ENCODE measurements at places on chromosomes 3 and 15.

DNA sequence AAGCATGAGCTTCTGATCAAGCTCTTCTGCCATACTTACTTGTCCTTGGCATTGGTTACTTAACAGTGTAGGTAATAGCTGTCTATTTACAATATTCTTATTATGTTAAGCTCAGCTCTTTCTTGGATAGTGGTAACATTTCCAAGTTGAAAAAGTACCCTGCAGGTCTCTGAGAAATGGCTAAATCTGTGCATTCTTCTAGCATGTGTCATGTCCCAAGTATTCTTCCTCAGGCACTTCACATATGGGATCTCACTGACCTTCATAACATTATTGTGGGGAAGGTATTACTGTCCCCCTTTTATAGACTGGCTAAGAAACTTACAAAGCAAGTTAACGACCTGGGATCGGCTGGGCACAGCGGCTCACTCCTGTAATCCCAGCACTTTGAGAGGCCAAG lies 236.1 kb downstream of the RORA start:
- DNase-seq = no peak

- peak; percentile 91 for DNase-seq
These were observed 634 bp downstream of the MINDY2 start for GRCh38 chr15:58771621-58772250.

- DNase-seq = no peak
These were observed 229.6 kb downstream of the IGSF11 start for GRCh38 chr3:118805007-118805406.

DNA sequence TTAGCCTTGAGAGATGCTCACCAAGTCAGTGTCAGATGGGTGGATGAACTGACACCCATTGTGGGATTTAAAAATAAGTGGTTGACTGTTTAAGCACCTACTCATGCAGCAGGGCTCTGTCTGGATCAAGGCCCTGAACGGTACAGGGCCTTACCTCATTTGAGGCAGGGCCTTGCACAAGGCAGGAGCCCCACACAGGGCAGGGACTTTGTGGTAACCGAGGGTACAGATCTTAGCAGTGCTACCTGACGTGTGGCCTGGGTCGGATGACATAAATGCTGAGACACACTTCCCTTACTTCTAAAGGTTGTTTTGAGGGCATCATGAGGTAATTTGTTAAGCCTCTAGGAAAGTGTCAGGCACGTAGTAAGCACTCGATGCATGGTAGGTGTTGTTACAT lies 59.5 kb upstream of the PLXNA1 start:
- DNase-seq = no peak

GRCh38 chr3:117165601-117166051 lies 456.0 kb downstream of the TUSC7 start:
- no peak for DNase-seq

DNA sequence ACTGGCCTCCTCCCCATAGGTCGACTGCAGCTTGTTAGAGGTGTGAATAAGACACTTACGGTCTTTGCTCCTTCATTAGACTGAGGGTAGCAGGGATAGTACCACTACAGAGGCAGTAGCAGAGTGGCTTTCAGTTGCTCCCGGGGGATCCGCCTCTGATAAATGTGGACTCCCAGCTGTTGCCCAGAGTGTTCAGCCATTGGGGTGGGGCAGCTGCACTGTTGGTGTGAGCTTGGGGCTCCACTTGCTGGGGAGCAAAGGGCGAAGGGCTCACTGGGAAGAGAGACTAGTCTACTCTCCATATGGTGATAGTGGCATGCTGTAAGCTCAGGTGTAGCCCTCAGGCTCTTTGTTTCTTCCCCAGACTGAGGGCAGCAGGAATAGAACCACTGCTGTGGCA lies 239.1 kb downstream of the LRRN1 start:
- no peak for DNase-seq

- DNase-seq = no peak
These were observed 169.0 kb upstream of the NECTIN3 start for GRCh38 chr3:110902453-110903085.

DNA sequence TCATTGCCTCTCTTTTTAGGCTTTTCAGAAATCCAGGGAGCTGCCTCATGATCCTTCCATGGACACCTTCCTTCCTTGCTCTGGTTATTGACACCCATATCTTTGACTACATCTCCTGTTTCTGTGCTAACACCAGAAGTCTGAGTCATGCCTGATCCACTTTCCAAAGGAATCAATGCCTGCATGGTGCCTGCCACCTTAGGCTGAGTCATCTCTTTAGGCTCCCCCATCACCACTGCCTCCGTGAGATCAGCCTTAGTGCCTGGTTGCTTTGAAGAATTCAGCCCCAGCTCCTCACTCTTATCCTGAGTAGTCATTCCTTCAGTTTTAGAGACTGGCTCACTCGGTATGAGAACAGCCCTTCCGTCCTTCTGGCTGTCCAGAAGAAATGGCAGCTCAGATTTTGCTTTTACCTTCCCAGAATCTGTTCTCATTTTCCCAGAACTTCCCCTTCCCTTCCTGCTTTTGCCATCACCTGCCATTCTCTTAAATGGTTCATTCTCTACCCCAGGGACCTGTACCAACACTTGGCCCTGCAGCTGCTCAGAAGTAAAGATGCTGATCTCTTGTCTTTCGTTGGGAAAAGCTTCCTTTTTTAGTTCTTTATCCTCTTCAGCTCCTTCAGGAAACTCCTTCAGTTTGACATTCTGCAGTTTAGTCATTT lies 105.3 kb downstream of the MAP4 start:
- DNase-seq = no peak

- peak; percentile 40 for DNase-seq
These were observed 12.1 kb downstream of the EPHB1 start for GRCh38 chr3:134807189-134807588.

- DNase-seq = no peak
These were observed 4.4 kb upstream of the ATP13A4 start for GRCh38 chr3:193559100-193559499.

DNA sequence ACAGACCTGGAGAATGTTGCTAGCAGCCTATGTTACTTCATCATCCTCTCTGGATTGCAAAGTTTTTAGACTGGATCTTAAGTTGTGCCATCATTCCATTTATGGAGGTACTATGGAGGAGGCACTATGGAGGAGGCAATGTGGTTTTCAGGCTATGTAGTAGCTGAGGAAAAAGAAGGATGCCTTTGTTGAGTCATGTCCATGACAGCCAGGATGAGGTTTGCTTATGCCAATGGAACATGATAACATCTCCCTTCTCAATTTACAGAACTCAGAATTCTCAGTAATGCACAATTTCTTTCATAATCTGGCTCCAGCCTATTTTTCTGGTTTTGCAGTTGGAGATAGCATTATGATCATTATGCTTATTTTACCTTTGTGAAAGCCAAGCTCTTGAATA lies 65.9 kb upstream of the TMEM108 start:
- no peak for DNase-seq

DNA sequence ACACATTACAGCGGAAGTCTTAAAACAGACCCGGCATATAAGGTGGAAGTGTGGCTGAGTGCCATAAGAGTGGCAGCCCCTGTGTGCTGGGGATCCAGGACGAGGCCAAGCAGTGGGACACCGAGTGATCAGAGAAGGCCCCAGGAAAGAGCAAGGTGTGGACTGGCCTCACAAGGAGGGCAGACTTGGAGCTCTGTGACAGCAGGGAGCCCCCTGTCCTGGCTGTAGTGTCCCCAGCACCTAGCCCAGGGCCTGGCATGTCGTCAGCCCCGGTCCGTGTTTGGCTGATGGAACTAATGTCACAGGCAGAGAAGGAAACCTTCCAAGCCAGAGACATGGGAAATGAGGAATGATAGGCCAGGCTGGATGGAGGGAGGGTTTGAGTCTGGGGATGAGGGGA lies 4.8 kb downstream of the PDIA5 start:
- no peak for DNase-seq

DNA sequence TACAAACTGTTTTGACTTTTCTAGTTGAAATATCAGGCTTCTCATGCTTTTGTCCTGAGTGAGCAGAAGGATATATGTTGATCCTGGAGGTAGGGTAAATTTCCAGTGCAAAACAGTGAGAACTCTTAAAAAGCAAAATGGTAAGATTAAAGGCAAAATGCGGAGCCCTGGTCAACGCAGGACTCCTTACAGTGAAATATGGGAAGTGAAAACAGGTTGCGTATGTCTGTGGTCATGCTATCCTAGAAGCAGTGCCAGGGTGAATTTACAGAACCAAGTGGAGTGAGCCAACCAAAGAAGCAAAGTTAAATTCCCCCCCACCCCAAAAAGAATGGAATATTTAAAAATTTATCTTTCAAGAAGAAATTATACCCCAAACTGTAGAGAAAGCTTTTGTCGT lies 256.4 kb downstream of the NR2F2 start:
- DNase-seq = no peak

DNA sequence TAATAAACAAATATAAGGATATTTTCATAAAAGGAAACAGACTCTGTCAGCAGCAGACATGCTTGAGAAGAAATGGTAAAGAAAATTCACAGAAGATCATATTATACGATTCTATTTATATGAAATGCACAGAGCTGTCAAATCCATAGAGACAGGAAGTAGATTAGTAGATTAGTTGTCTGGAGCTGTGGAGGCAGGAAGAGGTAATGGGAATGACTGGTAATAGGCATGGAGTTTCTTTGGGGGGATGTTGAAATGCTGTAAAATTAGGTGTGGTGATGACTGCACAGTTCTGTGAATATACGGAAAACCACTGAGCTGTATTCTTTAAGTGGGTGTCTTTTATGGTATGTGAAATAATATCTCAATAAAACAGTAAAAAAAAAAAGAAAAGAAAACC lies 35.3 kb downstream of the CEP152 start:
- no peak for DNase-seq

DNA sequence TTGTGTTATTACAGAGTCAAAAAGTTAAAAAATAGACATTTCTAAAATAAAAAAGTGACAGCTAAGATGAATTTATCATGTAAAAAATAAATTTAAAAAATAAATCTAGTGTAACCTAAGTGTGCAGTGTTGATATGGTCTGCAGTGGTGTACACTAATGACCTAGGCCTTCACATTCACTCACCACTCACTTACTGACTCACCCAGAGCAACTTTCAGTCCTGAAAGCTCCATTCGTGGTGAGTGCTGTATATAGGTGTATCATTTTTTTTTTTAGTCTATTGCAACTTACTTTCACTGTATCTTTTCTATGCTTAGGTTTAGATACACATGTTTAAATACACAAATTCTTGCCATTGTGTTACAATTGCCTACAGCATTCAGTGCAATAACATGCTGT lies 459.4 kb upstream of the ROBO1 start:
- DNase-seq = no peak

GRCh38 chr3:184042617-184043016 lies 10.2 kb upstream of the HTR3C start:
- DNase-seq = no peak

DNA sequence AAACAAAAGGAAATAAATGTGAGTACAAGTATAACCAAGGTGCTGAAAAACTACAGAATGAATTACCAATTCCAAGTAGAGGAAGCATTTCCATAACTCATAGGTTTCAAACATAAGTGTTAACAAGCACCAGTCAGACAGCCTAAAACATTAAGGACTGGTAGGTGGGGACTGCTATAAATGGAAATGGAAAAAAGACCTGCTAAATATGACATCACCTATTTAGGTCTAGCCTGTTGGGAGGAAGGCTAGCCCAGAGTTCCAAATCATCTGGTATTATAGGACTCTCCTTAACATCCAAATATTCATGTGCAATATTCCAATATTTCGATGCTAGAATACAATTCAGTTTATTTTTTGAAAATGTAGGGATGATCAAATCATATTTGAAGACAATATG lies 560.0 kb downstream of the ROBO2 start:
- DNase-seq = no peak

- no peak for DNase-seq
These were observed 570 bp downstream of the APH1B start for GRCh38 chr15:63277893-63278456.

DNA sequence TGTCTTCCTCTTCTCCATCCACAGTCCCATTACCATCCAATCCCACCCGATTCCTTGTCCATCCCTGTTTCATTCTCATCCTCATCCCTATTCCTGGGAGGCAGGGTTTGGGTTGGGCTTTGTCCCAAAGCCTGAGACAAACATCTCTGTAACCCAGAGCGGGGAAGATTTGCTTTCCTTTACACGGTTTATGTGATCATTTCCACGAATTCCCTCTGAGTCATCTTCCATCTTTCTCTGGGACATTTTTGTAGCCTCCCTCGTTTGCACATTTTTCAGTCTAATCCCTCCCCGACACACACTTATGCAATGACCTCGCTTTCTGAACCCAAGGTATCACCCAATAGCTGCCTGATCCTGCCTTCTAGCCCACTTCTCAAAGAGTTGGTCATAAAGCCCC lies 22.8 kb downstream of the DUOX2 start:
- no peak for DNase-seq

DNA sequence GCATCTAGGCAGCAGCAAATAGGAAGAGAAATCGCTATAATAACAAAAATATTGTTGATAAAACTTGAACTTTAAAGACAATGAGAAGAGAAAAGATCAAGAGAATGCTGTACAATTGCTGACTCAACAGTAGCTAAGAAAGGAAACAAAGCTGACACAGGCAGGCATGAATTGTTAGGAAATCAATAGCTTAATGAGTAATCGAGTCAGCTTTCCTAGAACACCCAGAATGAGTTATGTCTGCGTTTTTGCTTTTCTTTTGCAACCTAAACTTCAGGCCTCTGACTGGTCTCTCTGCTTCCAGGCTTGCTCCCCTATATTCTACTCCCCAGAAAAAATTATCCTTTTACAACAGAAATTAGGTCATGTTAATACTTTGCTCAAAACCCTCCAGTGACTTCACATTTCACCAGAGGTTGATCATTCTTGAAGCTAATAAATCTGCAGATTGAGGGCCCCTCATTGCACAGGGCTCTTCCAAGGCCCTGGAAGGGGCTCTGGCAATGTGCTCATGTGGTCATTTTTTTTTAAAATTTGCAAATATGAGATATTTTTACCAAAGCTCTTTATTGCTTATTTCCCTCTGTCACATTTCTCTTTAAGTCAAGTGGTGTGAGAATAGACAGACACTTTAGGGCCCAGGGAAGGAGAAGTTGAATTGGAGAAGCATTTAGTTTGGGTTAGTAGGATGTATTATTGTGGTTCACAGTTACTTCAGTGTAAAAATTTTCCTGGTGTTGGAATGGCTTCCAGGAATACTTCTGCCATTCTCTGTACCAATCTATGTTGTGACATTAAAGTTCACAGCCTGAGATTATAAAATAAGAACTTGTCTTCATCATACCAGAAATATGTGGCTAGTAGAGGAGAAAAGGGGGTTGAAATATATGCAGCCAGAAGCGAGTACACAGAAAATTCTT lies 116.3 kb downstream of the TMCO5A start:
- DNase-seq = no peak

DNA sequence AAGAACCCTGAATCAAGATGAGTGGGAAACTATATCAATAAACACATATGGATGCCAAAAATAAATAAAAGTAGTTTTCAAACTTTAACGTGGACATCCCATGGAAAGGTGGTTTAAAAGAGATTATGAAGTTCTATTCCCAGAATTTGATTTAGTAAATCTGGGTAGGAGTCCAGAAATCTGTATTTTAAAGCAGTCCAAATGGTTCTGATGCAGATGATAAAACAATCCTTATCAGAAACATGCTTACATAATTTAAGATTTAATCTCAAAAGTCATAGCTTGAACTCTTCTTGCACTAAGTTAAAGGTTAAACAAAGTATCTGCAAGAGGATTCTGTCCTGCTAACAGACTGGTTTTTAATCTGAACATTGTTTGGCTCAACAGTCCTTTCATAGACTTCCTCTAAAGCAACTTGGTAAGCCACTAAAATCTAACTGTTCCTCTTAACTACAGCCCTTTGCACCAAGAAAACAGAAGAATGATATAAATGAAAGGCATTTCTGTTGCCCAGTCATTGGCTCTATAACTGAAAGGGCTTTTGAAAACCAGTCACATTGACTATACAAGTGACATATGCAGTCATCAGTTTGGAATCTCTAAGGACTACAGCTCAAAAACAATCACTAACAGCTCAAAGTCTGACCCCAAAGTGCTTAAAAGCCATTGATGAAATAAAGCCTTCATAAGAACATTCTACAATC lies 23.4 kb upstream of the MAP4 start:
- DNase-seq = no peak
